ENCODE measurements at places on chromosomes 16 and 17. TPM values are rescaled to one million over a fixed set of nuclear protein-coding genes. Genes with fewer than 3 reads are reported as not detected.

ALDH3A2 gene
- 59.5 TPM for total RNA-seq

PRKCB gene
- total RNA-seq, result not detected

MT1E gene
- total RNA-seq, result 468 TPM

KRTAP1-5 gene
- total RNA-seq, result not detected

KCNH6 gene
- not detected for total RNA-seq
